ENCODE measurements at places on chromosomes 4 and X.

DNA sequence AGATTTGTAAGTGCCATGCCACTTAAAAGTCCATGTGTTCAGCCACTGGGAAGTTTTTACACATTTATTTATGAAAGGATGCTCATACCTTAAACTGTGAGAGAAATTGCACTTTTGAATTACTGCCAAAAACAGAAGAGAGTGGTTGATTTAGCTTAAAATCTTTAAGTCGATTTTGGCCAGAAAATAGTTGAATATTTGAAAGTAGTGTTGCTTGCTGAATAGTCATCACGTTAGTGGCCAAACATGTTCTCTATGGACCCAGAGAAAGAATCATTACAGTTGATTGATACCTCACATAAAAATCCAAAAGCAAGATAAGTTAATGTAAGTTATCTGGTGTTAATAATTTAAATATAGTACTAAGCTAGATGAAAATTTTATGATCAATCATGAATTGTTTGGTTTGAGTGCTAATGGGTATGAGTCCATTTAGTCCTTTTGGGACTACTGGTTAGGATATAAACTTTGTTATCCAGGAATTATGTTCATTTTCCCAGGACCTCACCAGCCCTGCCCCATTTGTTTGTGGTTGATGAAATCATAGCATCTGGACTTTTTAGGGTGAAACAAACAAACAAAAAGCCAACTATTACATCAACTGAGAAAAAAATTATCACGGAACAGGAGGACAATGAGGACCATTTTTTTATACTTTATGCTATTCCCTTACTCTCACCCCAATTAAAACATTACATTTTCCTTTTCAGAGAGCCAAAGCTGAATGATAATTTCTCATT, 6.3 kb downstream of the GIMD1 start:
- DNase-seq: no peak

DNA sequence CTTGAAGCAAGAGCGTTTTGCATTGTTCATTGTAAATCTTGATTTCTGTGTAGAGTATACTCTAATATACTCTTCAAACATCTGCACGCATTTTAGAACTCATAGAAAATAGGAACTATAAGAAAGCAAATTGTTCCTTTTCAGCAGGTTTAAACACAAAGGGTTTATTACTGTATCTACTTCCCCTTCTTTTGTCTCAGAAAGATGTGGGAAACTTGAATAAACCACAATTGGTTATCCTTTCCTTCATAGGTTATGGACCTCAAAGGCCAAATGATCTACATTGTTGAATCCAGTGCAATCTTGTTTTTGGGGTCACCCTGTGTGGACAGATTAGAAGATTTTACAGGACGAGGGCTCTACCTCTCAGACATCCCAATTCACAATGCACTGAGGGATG, 46.0 kb upstream of the GUCY1B1 start:
- DNase-seq: no peak

DNA sequence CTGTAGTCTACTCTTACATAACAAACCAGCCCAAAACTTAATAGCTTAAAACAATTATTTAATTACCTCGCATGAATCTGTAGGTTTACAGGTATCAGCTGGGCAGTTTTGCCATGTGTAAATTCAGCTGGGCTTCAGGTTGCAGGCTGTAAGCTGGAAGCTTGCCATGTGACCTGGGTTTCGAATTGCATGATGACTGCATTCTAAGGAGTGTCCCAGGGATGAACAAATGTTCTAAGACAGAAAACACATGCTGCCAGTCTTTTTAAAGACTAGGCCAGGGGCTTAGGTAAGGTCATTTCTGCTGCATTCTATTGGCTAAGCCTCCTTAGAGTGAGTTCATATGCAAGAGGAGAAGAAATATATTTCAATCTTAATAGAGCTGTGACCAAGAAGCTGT, 44.8 kb downstream of the GRIA2 start:
- DNase-seq: no peak

DNA sequence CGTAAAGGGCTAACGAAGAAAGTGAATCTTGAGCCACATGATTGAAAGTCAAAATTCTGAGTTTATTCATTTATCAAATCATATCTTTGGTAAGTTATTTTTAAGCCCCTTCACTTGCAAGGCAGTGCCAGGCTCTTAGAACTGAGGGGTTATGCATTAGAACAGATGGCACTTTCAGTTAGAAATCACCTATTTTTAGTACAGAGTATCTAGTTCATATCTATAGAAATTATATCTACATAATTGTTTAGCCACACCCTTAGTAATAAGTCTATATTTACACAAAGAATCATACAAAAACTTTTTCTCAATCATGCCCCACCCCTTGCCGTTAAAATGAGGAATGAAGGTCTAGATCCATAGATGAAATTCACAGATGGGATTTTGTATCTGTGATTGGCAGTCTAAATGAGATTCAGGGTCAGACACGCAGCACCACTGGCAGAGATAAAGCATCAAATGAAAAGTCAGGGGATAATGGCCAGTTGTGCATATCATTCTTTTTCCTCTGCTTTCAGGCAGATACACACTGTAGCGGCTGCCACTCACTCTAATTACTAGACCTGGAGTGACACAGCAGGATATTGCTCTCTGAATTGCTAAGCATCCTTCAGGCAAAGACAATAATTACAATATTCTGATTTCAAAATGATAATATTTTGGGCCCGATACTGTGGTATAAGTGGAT, 440.5 kb downstream of the MAPK10 start:
- DNase-seq: no peak

DNA sequence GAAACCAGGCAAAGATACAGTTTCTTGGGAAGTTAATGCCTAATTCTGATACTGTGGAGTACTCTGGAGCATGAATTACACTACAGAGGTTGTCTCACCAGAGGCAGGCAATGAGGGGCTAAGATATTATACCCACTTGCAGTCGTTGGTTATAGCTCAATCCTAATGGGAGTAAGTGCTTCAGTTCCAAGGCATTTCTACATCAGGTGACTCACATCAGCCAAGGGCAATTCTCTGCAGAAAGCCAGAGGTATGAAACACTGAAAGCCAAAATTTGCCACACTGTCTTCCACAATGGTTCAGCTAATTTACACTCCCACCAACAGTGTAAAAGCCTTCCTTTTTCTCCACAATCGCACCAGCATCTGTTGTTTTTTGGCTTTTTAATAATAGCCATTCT, 174.0 kb upstream of the IL15 start:
- no peak for DNase-seq

GRCh38 chr4:35503435-35503834, 740.9 kb downstream of the ARAP2 start:
- no peak for DNase-seq

DNA sequence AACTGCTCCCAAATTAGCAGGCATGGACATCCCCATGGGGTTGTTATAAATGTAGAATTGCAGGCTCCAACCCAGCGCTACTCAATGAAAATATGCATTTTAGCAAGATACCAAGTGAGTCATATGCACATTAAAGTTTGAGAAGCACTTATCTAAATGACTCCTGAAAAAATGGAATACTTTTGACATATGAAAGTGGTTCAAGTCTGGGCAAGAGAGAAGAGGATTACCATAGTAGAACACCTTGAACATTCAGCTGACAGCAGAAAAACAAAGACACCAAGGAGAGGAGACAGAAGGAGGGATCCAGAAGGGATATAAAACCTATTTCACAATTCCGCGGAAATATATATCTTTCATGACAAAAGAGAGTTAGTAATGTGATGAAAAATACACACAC, 63.2 kb upstream of the CT83 start:
- DNase-seq: no peak

DNA sequence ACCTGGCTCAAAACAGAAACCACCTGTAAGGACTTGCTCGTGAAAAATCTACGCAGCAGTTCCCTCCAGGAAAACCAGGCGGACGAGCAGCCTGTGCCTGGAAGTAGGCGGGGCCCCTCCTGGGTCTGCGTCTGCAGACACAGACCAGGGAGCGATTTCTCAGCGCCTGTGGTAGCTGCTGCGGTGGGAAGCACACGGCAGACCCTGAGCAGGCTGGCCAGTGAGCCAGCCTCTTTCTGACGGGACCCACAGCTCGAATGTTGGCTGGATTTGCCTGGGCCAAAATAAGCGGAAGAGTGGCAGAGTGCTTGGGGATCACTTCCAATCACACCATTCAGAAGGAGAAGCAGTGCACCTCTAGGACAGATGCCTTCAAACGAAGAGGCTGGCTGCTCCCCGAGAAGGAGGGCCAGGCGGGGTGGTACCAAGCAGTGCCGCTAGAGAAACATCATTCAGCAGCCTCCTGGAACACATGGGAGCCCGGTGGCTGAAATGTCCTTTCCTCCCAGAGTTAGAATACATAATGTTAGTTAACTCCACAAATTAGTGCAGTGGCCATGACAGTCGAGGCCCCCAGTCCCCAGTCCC, 85.9 kb downstream of the GATB start:
- DNase-seq: no peak

DNA sequence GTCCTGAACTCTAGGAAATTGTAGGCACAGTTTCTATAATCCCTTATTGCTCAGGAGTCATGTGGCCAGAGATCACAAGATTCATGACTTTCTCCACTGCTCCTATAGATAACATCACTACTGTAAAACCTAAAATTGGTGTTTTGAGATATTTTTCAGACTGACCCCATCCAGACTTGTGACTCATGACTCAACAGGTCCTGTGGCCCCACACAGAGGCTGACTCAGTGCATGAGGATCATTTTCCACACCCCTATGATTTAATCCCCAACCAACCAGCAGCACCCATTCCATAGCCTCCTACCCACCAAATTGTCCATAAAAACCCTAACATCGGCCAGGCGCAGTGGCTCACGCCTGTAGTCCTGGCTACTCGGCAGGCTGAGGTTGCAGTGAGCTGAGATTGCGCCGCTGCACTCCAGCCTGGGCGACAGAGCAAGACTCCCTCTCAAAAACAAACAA, 13.2 kb upstream of the XIAP start:
- DNase-seq: no peak

GRCh38 chr4:17561195-17561909, 15.6 kb upstream of the LAP3 start:
- no peak for DNase-seq

DNA sequence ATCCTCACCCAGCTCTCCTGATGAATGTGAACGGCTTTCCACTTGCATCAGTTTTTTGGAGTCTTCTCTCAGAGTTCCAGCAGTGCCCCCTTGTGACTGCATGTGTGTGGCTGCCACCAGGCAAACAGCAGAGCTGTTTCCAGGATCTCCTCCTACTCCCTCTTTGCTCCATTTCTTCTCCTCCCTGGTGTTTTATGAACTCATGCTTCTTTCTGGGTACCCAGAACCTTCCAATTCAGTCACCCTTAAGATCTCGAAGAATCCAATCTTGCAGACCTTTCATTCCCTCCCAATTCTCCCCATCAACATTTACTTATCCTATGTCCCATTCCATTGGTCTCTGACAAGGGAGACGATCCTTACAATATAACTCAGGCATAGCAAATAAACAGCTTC, 6.8 kb upstream of the TCEANC start:
- DNase-seq: no peak

DNA sequence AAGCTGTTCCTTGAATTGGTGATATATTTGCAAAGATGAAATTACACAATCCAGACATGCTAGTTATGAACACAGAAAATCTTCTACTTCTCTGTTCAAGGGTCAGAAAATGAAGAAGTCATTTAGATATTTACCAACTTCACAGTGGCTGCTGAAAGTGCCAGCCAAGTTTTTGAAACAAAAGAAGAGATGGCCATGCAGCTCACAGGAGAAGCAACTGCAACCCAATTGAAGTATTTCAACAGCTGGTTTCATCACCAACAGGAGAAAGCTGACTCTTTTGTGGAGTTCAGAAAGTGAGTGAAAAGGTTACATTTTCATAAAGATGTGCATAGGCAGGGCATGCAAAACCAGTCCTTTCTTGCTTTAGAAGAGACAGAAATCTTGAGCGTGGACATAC, 70.1 kb upstream of the LSM6 start:
- DNase-seq: no peak

GRCh38 chr4:47606482-47606881, 121.4 kb downstream of the ATP10D start:
- no peak for DNase-seq

DNA sequence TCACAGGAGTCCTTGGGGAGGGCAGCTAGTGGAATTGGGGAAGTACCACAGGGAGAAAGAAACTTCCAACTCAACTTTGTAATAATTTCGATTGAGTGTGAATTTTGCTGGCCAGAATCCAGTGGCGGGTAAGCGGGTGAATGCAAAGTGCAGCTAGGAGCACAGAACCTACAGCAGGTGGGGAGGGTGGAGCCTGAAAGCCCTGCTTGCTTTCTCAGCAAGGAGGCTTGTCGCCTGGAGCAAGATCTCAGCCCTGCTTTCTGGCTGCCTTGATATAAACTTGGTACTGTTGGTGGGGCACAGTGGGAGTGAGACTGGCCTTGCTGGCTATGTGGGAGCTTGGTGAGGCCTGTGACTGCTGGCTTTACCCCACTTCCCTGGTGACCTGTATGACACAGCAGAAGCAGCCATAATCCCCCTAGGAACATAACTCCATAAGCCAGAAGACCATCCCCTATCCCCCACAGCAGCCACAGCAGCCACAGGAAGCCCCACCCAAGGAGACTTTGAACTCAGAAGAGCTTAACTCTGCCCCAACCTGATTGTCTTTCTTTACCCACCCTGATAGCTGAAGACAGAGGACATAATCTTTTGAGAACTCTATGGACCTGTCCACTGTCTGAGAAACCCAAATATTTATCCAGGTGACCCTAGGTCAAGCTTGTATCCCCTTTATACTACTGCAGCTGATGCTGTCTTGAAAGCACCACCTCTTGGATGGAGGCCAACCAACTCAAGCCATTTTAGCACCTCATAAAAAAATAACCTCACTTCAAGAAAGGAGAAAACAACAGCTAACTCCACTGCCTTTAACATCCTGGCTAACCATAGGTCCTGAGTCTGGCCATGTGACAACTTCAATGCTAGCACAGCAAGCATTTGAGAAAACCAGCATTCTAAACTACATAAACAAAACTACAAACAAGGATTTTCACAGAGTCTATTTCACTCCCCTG, 87.2 kb upstream of the PDE5A start:
- no peak for DNase-seq

DNA sequence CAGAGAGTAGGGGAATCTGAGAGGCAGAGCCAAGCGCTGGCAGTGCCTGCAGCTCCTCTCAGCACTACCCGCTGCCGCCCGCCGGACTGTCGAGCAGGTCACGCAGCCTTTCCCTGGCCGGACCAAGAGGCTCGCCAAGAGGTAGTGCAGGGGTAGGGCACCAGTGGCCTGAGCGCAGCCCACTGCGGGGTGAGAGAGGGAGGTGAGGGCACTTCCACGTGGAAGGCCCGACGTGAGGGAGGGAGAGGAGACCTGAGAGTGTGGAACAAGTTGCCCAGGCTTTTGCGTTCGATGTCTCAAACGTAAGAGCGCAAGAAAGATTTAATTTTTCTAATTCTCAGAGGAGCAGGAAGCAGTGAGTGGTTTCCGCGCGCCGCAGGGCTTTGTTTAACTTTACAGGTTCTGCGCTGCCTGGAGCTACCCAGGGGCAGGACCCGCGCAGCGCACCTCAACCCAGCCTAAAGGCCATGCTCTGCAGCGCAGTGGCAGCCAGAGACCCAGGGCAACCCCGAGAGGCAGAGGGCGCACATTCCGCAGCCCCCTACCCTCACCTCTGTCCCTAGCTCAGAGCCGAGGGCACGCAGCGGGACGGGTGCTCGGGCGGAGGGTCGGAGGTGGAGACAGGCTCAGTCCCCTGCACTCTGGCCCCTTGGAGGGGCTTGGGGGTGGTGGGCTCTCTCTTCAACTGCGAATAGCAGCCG, 14.9 kb downstream of the ARHGAP36 start:
- no peak for DNase-seq

All from KG1 (cell line).